ENCODE measurements at places on chromosomes 11 and 22. TPM values are rescaled to one million over a fixed set of nuclear protein-coding genes. Genes with fewer than 3 reads are reported as not detected.

- no peak for DNase-seq
Observed at GRCh38 chr11:19938866-19939265, 221.4 kb downstream of the DBX1 start.

TRIM66 gene
- total RNA-seq: 1.9 TPM

GRCh38 chr22:35315141-35315854 lies 15.6 kb downstream of the TOM1 start:
- no peak for DNase-seq

GRCh38 chr11:80448709-80449108 lies 1007.9 kb upstream of the TENM4 start:
- no peak for DNase-seq

GPR152 gene
- not detected for total RNA-seq

- peak; percentile 58 for DNase-seq
Observed at GRCh38 chr11:81165164-81165563, 1568.5 kb downstream of the FAM181B start.

DNA sequence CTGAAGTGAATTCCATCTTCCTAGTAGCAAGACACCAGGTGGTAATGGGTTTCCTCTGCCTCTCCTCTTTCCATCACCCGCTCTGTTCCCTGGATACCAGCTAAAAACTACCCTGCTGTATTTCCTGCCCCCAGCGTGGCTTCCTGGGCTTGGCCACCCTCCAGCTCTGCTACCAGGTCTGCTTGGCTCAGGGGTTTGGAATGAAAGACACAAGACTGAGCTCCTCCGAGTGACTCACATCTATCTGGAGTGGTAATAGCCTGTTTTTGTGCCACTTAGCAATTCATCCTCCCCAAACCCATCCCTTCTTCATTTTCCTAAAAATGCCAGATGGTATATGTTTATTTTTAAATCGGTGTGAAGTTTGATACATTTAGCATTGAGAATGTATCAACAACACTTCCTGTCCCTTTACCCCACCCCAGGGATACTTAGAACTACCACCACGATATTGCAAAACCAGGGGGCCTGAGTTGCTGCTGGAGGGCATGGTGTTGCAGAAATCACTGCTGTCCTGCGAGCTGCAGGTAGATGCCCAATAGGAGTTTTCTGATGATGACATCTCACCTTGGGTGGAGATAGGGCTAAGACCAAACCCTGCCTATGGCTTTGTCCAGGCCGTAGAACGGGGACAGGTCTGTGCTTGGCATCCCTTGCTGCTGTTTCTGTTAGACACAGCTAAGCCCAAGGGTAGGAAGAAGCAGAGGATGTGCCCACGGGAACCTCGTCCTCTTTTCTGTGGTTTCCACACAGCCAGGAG lies 7.5 kb upstream of the MICAL3 start:
- DNase-seq: no peak

DNA sequence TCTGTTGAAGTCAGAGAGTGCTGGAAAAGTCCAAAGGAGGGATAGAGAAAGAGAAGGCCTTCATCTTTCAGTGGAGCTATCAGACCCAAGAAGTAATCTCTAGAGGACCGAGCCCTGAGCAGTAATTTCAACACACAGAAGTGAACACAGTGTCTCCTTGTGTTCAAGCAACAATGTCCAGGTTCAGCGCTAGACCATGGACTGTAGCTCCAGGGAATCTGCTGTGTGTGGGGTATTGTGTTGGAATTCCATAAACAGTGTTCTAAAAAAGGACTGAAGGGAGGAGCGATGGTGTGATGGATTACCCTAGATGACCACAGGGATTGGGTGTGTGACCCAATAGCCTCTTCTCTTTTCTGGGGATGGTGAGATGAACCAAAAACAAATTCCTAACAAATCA lies 165.9 kb downstream of the BLID start:
- no peak for DNase-seq

- DNase-seq: no peak
Observed at GRCh38 chr11:15818132-15818842, 538.1 kb downstream of the SOX6 start.

B3GAT1 gene
- 28.3 TPM for total RNA-seq

DUSP8 gene
- 3.3 TPM for total RNA-seq

- no peak for DNase-seq
Observed at GRCh38 chr22:46278656-46279645, 11.1 kb downstream of the TTC38 start.

DERL3 gene
- total RNA-seq: 13.6 TPM

GRCh38 chr11:60860943-60861342 lies 5.2 kb upstream of the PTGDR2 start:
- no peak for DNase-seq

- DNase-seq: peak; percentile 91
Observed at GRCh38 chr11:12110201-12110713, at the start of gene MICAL2. Gene MICAL2 (plus strand): TSS chr11:12110590. CDS start chr11:12162156, 51,566 bp downstream.

GRCh38 chr11:62017878-62018655 lies 50.6 kb upstream of the FTH1 start:
- DNase-seq: no peak

All from GM23338 (cell line).